ENCODE measurements at places on chromosomes 13 and 19.

- DNase-seq, result no peak
These were observed 55.4 kb upstream of the UBL3 start for GRCh38 chr13:29905845-29906244.

- DNase-seq, result no peak
These were observed 404.4 kb downstream of the SPRY2 start for GRCh38 chr13:79936368-79937136.

- DNase-seq, result no peak
These were observed 28.1 kb downstream of the DHX34 start for GRCh38 chr19:47377208-47377701.

DNA sequence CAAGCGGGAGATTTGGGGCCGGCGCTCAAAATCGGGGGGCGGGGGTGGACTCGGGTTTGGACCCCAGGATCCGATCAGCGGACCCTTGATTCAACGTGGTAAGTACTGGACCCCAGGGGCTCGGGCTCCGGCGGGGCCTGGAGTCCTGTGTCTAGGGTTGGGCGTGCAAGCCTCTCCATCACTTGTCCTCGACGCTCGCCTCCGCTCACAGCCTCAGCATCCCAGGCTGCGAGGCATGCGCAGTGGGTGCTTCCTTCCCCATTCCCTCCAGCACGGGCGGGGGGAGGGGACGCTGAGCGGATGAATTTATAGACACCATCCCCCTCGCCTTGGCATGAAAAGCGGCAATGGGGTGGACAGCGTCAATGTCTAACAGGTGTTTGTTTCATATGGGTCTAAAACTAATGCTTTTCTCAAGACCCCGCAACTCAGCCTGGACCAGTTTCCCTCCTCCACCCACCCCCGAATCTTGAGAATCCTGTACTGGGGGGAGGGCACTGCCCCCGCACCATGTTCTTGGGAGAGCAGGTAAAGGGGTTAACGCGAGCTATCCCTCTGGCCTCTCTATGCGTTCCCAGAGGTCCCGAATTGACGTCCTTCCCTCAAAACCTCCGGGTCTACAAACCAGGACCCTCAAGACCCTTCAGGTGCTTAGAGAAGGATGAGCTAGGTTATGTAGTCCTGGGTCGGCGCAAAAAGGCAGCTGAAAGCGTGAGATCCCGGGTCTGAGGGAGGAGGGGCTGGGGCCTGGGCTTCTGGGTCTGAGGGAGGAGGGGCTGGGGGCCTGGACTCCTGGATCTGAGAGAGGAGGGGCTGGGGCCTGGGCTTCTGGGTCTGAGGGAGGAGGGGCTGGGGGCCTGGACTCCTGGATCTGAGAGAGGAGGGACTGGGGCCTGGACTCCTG lies 579 bp downstream of the CPT1C start:
- DNase-seq, result no peak

DNA sequence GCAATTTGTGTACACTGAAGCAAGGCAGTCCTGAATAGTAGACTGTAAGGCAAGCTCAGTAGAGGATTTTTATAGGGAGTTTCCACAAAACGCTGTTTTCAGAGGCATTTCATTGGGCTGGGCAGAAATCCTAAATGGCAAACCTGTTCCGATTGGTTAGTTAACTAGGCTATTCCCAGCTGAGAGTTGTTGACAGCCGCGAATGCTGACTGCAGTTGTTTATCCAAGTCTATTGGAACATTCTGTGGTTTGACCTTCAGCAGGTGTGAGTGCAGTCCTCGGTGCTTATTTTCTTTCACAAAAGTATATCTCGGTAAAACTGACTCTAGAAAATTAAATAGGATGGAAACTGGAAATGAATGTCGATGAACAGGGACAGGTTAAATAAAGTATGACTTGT lies 45.4 kb downstream of the TPT1 start:
- no peak for DNase-seq

GRCh38 chr13:110306960-110307766 lies at the start of the genes COL4A1 and COL4A2:
COL4A1 (minus strand) TSS chr13:110307157; CDS start chr13:110307027, 130 bp downstream.
COL4A2 (plus strand) TSS chr13:110307284; CDS start chr13:110307904, 620 bp downstream.
- DNase-seq, result no peak

- DNase-seq, result peak; percentile 52
These were observed 11.3 kb downstream of the PRKCSH start for GRCh38 chr19:11446652-11447301.

DNA sequence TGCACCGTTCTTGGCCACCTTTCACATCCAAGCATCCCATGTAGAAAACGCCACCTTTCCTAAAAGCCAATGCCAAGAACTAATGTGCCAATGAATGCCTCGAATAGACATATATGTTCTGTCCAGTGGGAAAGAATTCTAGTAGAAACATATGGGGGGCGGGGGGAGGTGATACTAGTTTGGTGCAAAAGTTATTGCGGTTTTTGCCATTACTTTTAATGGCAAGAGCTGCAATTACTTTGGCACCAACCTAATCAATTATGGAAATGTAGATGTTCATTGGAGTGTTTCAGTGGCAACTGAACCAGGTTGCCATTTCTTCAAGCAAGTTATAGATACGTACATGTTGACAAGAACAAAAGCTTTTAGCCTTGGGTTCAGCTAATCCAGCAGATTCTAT lies 34.6 kb downstream of the SLC15A1 start:
- no peak for DNase-seq

- DNase-seq, result no peak
These were observed 20.7 kb downstream of the IGFL1 start for GRCh38 chr19:46250076-46250735.

- DNase-seq, result no peak
These were observed 197.9 kb downstream of the FGF9 start for GRCh38 chr13:21868823-21869222.

DNA sequence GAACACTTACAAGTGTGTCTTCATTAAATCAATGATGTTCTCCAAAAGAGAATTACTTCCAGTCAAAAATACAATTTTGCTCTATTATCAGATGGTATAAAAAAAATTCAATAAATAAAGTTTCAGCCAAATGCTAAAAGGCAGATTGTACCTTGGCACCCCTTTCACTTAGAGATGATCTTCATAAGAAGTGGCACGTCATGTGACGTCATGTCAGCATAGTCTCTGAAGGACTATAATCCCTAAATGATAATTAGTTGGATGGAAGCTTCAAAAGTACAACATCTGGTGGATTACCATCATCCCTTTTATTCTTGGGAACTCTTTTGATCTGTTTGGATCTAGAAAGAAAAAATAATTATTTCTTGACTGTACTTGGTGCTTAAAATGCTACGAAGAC lies 335.5 kb upstream of the EDNRB start:
- DNase-seq, result no peak

DNA sequence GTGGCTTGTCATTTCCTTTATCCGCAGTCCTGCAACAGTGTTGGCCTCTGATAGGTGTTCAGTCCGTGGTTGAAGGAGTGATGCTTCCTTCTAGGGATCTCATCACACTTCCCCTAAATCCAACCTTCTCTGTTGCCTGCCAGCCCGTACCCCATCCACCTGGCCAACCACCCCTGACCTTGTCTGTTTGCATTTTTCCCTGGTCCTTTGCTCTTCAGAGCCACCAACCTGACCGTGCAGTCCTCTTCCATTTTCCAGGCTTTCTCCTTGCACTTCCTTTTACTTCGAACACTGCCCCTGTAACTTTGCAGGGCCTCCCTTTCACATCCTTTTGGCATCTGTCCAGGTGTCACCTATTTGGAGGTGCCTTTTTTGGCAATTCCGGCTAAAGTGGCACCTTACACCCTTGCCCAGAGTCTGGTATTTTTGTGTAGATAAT lies 696 bp downstream of the ZNF460 start:
- no peak for DNase-seq

DNA sequence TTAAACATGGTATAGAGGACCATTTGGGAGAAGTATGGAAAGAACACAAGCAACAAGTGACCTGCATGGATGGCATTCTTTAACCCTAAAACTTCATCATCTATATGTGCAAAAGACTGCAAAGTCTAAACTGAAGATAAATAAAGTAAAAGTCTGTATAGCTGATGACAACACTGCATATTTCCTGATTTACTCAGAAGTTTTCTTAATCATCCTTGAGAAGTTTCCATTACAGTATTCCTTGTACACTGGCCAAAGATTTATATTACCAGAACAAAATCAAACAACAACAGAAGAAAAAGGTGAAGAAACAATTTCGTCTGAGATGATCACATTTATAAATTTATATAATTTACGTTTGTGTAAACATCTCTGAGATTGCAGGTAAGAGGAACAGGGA lies 805.7 kb downstream of the PCDH9 start:
- no peak for DNase-seq

GRCh38 chr13:39363382-39363772 lies 239.6 kb downstream of the LHFPL6 start:
- DNase-seq, result no peak

DNA sequence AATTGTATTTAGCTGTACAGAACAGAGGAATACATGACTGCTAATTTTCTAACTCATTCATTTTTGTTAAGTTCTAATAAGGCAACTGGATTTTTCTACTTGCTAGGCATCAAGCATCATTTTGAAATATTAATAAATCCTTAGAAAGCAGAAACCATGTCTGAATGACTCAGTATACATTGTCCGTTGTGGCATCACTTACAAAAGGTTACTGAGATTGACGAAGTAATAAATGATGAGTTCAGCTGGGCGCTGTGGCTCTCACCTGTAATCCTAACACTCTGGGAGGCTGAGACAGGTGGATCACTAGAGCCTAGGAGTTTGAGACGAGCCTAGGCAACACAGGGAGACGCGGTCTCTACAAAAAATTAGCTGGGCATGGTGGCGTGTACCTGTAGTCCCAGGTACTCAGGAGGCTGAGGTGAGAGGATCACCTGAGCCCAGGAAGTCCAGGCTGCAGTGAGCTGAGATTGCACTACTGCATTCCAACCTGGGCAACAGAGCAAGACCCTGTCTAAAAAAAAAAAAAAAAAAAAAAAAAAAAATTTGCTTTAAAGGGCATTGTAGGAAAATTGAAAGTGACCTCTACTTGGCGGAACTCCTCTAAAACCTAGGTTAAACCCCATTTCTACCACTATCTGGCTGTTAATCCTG lies 36.6 kb downstream of the LHFPL6 start:
- DNase-seq, result no peak

DNA sequence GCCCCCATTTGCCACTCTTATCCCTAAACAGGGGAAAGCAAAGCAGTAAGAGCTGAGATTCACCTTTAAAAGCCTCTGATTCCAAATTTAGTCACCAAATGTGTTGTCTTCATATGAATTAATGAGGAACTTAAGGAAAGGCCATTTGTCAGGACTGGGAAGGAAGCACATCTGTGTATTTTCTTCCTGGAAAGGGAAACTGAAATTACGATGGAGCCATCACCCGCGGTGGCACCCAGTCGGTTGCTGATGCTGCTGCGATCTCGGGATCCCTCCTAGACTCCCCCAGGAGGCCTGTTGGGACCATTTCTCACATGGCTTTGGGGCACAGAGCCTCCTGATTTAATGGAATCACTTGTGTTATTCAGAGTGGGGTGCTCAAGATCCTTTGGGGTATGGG lies 7.4 kb upstream of the IL4I1 start:
- no peak for DNase-seq

DNA sequence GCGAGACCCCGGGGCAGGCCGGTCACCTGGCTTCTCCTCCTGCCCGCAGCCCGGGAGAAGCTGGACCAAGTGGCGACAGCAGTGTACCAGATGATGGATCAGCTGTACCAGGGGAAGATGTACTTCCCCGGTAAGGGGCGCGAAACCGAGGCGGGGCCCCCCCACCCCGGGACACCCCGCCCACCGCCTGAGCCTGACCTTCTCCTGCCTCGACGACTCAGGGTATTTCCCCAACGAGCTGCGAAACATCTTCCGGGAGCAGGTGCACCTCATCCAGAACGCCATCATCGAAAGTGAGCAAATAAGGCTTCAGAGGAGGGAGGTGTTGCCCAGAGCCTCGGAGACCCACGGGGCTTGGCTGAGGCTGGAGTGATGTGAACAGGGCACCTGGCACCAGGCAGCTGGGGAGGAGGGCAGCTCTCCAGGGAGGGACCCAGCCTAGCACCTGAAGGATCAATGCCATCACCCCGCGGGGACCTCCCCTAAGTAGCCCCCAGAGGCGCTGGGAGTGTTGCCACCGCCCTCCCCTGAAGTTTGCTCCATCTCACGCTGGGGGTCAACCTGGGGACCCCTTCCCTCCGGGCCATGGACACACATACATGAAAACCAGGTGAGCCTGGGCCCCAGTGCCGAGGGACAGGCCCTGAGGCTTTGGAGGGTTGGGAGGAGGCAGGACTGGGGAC lies 629 bp downstream of the IZUMO4 start:
- DNase-seq, result peak; percentile 69

- no peak for DNase-seq
These were observed 307.6 kb downstream of the SPRY2 start for GRCh38 chr13:80033286-80033685.

DNA sequence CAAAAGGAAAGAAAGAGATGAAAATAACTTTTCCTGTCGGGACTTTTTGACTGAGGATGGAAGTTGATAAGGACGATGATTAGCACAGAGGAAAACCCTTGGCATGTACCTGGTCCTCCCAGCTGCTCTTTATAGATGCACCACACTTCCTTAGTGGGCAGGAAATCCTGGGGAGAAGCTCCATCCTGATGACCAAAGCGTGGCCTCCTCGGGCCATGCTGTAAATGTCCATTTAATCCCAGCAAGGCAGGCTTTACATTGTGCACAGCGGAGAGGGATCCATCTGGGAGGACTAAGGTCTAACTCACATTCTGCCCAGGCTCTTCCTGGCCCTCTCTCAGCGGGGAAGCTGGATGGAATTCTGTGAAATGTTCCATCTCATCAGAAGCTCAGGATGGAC lies 113.5 kb downstream of the COL4A2 start:
- no peak for DNase-seq

GRCh38 chr13:73421310-73421912 lies 362.6 kb downstream of the KLF5 start:
- no peak for DNase-seq

- no peak for DNase-seq
These were observed 47.8 kb downstream of the UBL3 start for GRCh38 chr13:29802621-29803020.

DNA sequence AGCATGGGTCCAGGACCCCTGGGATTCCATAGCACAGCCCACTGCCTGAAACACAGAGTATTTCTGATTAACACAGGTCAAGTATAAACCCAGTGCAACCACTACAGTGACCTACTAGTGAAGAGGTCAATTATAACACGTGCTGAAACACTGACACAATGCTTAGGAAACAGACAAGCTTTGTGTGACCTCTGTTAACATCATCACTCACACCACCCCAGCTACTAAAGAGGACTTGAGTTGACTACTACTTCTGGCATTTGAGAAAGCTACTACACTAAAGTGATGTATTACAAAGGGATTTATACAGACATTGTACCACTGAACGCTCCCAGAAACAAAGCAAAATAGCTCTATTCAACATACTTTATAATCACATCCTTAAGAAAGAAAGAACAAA lies 1935.9 kb upstream of the PCDH20 start:
- no peak for DNase-seq
